RWPE1 (cell line): ENCODE measurements at places on chromosomes 7 and 10.
A peak's percentile ranks its signal among the peaks of the same experiment; 100 is the strongest.

DNA sequence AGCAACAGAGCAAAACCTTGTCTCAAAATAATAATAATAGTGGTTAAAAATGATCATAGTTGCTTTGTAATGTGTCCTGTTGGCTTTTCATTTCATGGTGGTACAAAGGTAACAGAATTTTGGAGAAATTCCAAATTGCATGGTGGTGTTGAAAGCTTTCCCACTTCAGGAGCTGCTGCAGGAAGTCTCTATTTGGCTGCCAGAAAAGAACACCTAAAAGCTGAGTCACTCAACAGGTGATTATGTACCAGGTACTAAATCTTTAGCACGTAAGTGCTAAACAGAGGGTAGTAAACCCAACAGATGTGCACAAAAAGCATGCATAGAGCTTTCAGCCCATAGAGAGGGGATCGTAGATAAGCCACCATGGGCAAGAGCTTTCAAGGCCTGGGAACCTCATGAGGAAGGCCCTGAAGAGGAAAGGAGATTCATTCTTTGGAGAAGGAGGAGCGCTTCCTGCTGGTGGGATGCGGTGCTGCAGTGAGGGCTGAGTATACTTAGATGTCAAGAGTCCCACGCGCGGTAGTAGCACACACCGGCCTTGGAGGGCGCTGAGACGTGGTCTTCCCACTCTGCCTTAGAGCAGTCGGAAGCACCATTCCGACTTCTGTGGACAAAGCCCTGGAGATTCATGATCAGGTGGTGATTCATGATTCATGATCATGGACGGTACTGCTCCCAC, 118.7 kb downstream of the RALA start:
- peak; percentile 66 for DNase-seq

DNA sequence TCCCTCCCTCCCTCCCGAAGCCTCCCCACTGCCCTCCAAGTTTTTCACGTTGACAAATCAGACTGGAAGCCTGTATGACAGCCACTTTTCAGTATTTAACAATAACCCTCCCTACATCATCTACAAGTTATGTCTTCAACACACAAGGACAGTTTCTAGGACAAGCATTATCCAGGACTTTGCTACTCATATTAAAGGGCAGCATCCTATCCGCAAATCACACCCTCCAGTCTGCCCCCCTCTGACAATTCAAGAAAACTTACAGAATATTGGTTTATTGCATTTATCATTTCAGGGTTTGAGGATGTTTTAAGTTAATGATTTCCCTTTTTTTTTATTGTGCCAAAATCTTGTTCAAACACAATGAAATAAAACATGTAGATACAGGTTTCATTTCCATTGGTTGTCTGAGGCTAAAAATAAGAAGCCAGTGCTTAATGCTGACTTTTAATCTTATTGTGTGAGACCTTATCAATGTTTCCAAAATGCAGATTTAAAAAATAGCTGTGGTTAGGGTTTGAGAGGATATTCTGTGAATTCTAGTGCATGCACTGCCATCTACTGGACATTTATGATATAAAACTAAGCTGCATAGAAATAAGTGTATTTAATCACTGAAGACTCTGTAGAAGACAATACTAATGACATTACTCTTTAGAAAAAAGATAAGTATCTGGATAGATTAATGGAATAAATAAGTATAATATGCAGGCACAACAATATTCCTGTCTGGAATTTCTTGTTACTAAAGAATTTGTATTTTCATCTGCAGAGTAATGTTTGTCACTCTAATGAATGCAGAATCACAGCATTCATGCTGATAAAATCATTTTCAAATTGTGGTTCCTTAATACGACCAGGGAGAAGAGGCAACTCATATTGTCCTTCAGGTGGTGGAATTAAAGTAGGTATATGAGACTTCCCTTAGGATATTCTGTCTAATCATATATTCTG, 64.1 kb downstream of the CAV1 start:
- DNase-seq, result peak; percentile 31

- DNase-seq, result no peak
Observed at GRCh38 chr10:11406746-11407145, 204.7 kb downstream of the USP6NL start.

- no peak for DNase-seq
Observed at GRCh38 chr7:105613611-105614330, 32.5 kb upstream of the EFCAB10 start.

DNA sequence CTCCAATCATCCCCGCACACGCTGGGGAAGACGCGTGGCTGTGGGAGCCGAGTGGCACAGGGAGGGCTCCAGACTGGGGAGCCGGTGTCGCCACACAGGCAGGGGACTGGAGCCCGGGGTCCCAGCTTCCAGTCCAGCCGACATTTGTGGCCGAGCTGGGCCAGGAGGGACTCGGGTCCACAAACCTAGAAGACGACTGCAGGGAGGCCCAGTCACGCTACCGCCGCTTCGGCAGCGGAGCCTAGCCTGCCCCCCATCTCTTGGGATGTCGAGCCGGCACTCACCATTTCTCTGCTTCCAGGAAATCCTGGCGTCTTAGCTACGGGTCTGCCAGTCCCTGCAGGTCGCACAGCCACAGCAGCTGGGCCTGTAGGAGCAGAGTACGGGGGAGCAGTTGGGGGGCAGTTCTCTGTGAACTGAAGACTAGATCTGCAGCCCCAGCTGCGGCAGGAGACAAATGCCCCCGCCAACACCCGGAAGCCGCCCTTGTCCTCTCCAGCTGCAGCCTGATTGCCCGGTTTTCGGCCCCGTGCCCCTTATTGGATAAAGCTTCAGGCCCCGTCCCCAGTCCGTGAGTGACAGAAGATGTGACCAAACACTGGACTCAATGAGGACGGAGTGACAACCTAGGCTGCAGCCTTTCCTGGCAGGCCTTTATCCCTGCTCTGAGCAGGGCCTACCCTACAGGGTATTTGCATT, 270.7 kb downstream of the ZNF33B start:
- DNase-seq, result peak; percentile 85

DNA sequence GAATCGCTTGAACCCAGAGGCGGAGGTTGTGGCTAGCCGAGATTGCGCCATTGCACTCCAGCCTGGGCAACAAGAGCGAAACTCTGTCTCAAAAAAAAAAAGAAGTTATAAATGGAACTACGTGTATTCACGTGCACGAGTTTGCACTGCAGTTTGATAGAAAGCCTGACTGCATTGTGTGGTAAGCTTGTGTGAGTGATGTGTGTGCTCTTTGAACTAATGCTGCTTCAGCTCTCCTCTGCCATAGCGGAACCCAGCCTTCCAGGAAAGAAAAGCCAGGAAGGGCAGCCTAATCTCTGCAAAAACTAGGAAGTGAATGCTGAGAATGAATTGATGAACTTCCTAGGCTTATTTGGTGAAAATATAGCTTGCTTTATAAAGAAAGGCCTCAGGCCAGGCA, 15.6 kb upstream of the MKRN1 start:
- DNase-seq, result no peak

GRCh38 chr10:129277841-129278240, 189.2 kb upstream of the MGMT start:
- DNase-seq, result no peak

- no peak for DNase-seq
Observed at GRCh38 chr7:38309555-38309954, 36.1 kb upstream of the TARP start.

GRCh38 chr7:128022631-128023532, 8.4 kb downstream of the LRRC4 start:
- peak; percentile 50 for DNase-seq

DNA sequence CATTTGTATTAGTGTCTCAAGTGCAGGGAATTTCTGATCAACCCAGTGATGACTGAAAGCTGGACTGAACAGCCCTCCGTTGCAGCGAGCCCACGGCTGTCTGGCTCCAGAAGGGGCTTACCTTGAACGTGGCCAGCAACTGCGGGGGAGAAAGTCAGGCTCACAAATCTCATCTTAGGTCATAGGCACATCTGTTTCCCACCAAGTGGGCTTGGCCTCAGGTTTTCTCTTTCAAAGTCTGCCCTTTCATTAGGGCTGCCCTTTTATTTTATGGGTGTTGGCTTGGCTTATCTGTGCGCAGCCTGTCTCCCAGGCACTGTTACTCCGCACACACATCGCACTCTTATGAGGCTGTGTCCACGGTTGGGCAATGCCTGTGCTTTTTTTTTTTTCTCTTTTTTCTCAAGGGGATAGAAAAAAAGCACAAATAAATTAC, 178.0 kb downstream of the JCAD start:
- DNase-seq, result no peak

DNA sequence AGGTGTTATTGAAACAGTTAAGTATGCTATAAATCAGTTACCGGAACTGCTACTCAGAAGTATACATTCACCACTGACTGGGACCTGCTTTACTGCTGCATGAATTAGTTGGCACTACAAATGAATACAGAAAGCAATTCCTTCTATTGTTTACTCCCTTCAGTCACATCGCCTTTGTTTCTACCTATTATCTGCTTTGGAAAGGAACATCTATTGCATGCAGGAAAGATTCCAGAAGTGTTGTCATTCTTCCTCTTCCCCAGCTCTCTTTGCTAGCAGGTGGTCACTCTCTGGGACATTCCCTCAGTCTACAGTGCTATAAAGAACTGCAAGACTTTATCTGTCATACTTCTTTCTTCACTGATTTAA, 131.3 kb downstream of the ANK3 start:
- no peak for DNase-seq

DNA sequence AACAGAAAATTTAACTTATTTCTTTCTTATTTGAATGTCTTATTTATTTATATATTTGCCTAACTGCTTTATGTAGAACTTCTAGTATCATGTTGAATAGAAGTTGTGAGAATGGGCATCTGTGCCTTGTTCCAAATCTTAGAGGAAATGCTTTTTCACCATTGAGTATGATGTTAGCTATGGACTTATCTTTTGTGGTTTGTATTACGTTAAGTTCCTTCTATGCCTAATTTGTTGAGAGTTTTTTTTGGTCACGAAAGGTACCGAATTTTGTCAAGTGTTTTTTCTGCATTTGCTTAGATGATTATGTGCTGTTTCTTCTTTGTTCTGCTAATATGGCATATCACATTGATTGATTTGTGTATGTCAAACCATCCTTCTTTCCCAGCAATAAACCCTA, 161.0 kb upstream of the TRIM24 start:
- DNase-seq, result no peak

GRCh38 chr10:62582101-62582705, 208.0 kb downstream of the ZNF365 start:
- no peak for DNase-seq

- no peak for DNase-seq
Observed at GRCh38 chr10:78298835-78299234, 265.2 kb downstream of the RPS24 start.

DNA sequence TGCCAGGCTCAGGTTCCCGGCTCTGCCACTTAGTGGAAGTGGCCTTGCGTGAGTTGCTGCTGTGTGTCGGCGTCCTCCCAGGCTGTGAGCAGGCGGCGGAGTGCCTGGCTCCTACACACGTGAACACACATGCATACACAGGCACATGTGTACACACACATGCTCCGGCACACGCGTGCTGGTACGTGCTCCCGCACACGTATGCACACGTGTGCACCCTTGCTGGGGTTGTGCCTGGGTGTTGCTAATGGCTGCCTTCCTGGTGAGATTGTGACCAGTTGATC, 107.6 kb downstream of the INPP5A start:
- DNase-seq, result no peak

DNA sequence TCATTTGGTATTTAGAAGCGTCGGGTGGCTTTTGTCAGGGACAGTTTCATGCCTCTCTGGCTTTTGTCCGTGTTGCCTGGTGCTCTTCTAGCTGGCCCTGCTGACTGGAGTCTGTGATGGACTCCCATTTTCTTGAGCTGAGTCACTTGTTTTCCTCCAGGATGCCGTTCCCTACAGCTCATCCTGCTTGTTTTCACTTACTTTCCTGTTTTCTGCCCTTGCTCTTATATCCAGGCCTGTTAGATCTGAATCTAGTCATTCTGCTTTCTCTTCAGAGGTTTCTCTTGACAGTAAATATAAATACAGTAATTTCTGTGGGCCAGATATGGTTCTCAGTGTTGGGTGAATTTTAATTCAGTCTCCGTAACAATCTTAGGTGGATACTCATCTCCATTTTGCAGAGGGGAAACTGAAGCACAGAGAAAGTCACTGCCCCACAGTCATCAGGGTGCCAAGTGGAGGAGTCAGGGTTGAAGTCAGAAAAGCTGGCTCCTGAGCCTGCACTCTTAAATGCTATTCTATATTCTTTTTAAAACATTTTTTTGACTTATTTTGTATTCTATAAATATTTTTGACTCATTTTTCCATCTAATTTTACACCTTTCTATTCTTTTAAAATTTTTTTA, 85.4 kb downstream of the CCNY start:
- peak; percentile 89 for DNase-seq

DNA sequence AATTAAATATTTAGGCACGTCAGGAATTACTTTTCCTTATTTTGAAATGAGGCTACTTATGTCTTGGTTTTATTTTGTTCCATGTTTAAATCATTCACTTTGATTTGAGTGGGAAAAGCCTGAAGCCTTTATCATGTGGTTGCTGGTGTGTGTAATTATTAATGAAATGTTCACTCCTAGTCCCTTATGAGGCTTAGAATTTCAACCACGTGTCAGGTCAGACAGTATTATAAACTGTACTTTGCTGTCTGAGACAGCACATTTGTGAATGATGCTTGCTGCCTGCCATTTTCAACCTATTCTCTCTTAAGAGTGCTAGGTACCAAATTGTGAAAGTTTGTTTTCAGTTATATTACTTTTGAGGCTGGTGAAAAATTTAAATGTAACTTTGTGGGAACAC, 58.9 kb downstream of the COL17A1 start:
- no peak for DNase-seq

DNA sequence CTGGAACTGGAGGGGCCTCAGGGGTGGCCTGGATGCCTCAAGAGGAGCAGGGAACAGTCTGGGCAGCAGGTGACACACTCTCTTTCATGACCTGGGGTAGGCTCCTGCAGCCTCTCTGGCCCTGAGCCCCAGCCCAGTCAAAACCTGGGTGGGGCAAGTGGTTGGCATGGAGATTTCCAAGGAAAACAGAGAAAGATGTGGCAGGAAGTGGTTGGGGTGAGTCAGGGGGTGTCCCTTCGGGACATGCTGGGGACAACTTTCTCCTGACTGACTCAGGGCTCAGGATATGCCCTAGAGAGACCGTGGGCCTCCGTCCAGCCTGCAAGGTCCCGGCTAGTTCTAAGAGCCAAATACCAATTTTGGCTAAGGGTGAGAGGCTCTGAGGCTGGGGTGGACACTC, 2.9 kb downstream of the AQP1 start:
- peak; percentile 41 for DNase-seq

- DNase-seq, result no peak
Observed at GRCh38 chr7:70712942-70713341, 419.0 kb upstream of the GALNT17 start.

- no peak for DNase-seq
Observed at GRCh38 chr10:71771204-71771603, 2.1 kb downstream of the VSIR start.

- DNase-seq, result no peak
Observed at GRCh38 chr7:47659664-47660462, 78.0 kb upstream of the TNS3 start.

GRCh38 chr7:83366629-83367028, 203.9 kb upstream of the PCLO start:
- no peak for DNase-seq

GRCh38 chr10:90968328-90969081, 47.6 kb upstream of the ANKRD1 start:
- DNase-seq, result peak; percentile 72

- DNase-seq, result peak; percentile 55
Observed at GRCh38 chr7:85186521-85187241, at the start of gene SEMA3D. SEMA3D (minus strand) TSS chr7:85187056; CDS start chr7:85121891, 65,165 bp downstream.

GRCh38 chr7:23191022-23191421, 9.2 kb downstream of the NUP42 start:
- no peak for DNase-seq

- DNase-seq, result no peak
Observed at GRCh38 chr7:131879424-131879823, 323.0 kb upstream of the PODXL start.

GRCh38 chr10:57605948-57606485, 661.7 kb downstream of the IPMK start:
- DNase-seq, result no peak
